Lower leg skin (tissue), 4 donors: ENCODE measurements at places on chromosomes 3 and 15.

DNA sequence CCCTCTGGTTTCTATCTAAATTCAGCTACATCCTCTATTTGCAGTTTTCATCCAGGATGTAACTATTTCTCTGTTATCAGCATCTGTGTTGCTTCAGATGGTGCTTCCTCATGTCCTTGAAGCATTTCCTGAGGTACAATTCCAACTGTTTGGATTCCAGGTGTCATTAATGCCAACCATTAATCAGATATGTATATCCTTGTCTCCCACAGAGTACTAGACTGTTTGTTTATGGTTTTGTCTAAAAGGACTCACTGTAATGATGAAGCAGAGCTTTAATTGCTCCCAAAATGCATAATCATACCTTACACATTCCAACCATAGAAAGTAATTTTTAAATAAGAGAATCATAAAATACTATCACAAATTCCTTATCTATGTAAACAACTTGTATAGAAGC lies 288.5 kb upstream of the MME start:
- DNase-seq: no peak

DNA sequence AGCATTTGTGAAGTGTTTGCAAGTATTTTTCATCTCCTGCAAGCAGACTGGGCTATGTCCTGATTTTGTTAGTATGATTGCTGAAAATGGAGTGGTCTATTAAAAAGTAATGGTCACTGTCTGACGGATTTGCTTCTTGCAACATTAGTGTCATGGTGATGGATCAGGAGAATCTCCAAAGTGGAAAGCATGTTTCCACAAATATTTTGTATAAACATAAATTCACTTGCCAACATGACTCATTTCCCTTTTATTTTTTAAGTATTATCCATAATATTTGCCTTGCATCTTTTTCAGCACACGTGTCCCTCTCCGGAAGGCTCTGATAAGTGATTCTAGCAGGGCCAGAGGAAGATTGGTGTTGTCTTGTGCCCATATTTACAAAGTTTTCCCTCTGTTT lies 27.4 kb upstream of the CACNA2D3 start:
- DNase-seq: no peak

GRCh38 chr15:94366781-94367180 lies 135.4 kb downstream of the MCTP2 start:
- no peak for DNase-seq

- no peak for DNase-seq
Measured at GRCh38 chr3:165852711-165853110, 15.5 kb upstream of the BCHE start.

GRCh38 chr15:78404125-78404524 lies 33.9 kb upstream of the IREB2 start:
- DNase-seq: no peak

DNA sequence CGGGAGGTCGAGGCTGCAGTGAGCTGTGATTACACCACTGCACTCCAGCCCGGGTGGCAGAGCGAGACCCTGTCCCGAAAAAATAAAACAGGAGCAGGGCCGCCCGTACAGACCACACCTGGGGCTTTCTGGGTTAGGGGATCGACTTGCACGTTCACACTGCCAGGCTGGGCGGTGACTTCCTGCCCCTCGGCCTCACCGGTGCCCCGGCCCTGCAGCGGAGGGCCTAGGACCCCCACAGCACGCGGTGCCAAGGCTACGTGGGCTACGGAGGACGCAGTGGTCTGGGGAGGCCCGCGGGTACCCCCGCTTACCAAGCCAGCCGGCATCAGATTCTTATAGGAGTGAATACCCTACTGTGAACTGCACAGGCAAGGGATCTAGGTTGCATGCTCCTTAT lies 11.6 kb upstream of the TTC14 start:
- no peak for DNase-seq

DNA sequence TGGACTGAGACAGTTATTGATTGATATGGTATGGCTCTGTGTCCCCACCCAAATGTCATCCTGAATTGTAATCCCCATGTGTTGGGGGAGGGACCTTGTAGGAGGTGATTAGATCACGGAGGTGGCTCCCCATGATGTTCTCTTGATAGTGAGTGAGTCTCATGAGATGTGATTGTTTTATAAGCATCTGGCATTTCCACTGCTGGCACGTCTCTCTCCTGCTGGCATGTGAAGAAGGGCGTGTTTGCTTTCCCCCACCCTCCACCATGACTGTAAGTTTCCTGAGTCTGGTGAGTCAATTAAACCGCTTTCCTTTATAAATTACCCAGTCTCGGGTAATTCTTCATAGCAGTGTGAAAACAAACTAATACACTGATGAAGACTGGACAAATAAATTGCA lies 105.6 kb upstream of the MELTF start:
- DNase-seq: peak; percentile 72

- no peak for DNase-seq
Measured at GRCh38 chr15:61299075-61299763, 70.1 kb upstream of the RORA start.

- no peak for DNase-seq
Measured at GRCh38 chr3:100399341-100400071, 1.4 kb downstream of the TOMM70 start.

- DNase-seq: no peak
Measured at GRCh38 chr15:58931987-58932588, 1.4 kb downstream of the SLTM start.

- no peak for DNase-seq
Measured at GRCh38 chr3:155441506-155441905, 148.0 kb upstream of the STRIT1 start.

DNA sequence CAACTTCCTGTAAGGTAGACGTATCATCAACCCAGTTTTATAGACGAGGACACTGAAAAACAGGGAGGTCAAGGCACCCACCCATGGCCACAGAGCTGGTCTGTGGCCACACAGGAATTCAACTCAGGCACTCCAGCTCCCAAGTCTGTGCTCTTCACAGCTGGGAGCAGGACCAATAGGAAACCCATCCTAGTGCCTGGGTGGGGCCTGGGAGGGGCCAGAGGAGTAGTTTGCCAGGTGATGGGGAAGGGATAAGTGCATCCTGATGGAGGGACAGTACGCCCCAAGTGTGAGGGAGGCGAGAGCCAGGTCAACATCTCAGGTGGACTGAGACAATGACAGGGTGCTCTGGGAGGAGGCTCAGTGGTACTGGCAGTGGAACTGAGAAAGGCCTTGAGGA lies 22.0 kb downstream of the KIF9 start:
- no peak for DNase-seq

GRCh38 chr3:194101592-194102432 lies 34.1 kb upstream of the HES1 start:
- DNase-seq: no peak

DNA sequence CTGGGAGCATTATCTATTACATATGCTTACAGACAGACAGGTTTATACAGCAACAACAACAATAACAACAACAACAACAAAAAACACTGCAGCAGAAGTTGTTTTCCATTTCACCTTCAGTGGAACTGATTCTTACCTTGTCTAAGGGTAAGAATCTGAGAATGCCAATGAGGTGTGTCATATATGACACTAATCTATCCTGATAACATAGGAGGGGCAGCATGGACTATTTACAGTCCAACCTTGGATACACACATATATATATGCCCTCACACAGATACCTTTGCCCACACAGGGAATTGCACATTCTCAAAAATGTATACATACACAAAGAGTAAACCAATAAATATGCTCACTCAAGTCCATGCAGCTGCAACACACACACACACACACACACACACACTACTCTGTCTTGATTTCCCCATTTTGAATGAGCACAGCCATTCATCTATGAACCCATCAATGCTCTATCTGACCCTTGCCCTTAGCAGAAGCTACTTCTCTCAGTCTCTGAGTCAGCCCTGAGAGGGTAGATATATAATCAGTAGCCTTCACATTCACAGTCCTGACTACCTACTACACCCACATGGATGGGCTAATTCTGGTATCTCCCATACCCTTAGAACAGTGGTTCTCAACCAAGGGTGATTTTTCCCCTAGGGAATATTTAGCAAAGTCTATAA lies 9.7 kb upstream of the TRANK1 start:
- no peak for DNase-seq

GRCh38 chr15:98438326-98438725 lies 210.0 kb upstream of the IGF1R start:
- DNase-seq: no peak

DNA sequence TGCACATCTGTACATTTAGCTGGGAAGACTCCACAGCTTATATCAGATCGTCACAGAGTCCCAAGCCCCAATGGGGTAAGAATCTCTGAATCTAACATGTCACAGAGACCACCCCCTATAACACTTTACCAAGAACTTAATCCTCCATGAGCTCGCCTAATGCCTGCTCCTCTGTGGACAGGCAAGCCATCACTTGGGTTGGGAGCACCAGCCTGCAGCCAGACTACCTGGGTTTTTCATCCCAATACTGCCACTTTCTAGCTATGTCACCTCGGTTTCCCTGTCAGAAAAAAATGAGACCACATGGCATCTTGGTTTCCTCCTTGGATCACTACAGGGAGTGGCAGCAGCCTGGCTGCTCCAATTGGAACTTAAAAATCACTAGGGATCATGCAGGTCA lies 277.9 kb upstream of the TLE3 start:
- DNase-seq: peak; percentile 58

GRCh38 chr3:158492685-158493084 lies 78.3 kb upstream of the MLF1 start:
- no peak for DNase-seq

GRCh38 chr3:14396031-14396692 lies 6.2 kb upstream of the SLC6A6 start:
- no peak for DNase-seq

GRCh38 chr15:55907797-55908196 lies 85.6 kb downstream of the NEDD4 start:
- no peak for DNase-seq

DNA sequence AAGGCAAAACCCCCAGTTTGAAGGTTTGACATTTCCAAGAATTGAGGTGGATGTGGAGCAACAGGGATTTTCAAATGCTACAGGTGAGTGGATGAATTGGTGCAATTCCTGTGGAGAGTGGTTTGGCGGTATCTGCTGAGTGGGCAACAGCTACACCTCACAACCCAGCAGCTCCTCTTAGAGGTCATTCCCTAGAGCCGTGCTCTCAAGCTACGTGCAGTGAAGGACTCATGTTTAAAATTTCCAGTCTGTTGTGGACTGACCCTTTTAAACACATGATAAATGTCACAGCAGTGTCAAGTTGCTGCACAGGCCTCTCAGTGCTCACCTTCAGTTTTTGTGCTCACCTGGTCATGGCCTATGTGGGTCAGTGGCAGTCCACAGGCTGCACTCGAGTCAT lies 9.5 kb downstream of the C3orf20 start:
- no peak for DNase-seq

DNA sequence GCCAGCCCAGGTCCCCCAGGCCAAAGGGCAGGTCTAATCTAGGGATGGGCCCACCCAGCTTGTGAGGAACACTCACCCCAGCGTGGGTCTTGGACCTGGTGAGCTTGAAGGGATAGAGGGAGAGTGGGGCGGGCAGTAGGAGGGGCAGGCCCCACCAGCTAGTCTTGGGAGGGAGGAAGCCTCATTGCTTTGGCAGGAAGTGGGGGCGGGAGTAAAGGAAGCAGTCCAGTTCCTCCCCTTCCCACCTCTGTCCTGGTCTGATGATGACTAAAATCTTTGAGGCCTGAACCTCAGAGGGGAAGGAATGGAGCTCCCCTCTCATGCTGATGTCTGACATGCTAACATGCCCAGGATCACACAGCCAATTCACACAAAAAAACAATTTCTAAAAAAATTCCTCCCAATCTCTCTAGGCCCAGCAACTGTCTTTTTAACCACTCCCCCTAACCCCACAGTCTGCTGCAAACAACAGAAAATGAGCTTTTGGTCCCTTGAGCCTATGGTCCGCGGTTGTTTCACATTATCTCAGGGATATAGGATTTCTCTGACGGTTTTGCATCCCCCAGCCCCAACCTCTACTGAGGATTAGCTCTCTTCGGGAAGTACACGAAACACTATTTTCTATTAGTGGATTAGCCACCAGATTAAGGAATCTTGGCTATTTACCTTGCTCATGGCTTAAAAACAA lies 30.7 kb upstream of the DUSP7 start:
- DNase-seq: no peak

DNA sequence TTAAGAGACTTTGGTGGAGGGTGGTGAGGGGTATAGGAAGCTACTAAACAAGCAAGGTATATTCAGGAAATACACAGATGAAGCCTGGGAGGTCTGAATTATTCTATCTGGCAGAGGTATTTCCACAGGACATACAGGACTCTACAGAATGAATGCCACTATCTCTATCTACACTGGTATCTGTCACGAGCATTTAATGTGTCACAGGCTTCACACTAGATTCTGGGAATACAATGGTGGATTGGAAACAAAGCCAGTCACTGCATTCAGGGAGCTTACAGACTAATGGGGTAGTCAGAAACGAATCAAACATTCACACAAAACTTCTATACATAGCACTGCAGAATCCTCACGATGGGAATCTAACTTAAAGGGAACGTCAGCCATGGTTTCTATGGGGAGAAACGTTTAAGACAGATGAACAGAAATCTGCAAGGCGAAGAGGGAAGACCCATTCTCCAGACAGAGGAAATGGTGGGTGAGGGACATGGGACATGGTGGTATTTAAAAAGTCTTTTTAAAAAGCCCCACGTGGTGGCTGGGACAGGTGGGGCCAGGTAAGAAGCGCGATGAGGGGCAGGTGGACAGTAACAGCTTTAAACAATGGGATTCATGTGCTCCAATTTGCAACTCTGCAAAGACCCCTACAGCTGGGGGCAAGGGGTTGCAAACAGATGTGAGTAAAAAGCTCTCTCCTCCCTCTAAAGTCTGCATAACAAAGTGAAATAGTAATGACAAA lies 16.5 kb downstream of the LRIG1 start:
- DNase-seq: no peak

DNA sequence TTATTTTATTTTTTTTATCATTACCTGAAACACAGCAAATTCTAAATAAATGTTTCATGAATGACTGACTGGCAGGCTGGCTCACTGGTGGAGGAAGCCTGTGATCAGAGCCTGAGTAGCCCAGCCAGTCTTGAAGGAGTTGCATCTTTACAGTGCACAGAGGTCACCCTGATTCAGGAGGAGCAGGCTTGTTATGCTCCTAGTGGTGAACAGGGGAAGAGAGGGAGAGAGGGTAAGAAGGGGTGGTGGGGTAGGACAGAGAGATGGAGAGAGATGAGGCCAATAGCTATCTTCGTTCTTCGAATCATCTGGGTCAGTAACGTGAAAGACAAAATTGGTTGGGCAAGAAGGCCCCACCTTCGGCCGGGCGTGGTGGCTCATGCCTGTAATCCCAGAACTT lies 202.6 kb upstream of the MCTP2 start:
- no peak for DNase-seq

- no peak for DNase-seq
Measured at GRCh38 chr3:97694876-97695275, 69.7 kb upstream of the ARL6 start.

GRCh38 chr3:106088304-106088703 lies 219.5 kb upstream of the CBLB start:
- no peak for DNase-seq

GRCh38 chr15:85539491-85539890 lies 159.1 kb downstream of the AKAP13 start:
- DNase-seq: no peak

DNA sequence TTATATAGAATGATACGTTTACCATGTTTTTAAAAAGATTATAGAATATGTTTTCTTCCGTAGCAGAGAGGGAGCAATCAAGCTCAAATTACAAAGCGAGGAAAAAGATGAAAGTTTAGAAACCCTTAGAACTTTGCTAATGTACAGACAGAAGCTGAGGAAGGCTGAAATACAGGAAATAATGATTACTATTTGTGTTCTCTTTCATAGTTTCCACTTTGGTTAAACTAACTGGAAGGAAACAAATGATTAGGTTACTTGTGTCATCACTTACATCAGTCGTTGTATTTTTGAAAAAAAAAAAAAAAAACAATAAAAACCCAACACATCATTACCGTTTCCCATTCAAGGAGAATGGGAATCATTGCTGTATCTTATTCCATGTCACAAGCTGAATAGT lies 337.8 kb upstream of the CBLB start:
- DNase-seq: no peak
